ENCODE measurements at places on chromosomes 12 and 14. TPM values are rescaled to one million over a fixed set of nuclear protein-coding genes. Genes with fewer than 3 reads are reported as not detected.

DNA sequence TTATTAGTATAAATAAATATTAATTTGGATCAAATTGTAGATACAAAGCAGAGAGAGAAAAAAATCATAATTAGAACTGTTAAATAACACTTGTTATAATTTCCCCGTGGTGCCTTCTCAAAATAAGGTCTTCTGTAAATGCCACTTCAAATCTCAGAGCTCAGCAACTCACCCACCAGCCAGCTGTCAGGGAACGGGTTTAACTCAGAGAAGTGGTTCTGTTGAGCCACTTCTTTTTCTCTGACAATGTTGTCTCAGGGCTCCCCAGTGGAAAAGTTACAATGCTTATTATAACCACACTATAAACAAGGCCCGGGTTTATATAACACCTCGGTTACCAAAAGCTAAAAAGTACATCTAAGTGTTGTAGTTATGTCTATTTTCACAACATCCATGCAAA lies 452.6 kb downstream of the GLT1D1 start:
- H3K27me3 ChIP-seq = no peaks in the 10 kb centered on the region
- H3K36me3 ChIP-seq = no peaks in the 10 kb centered on the region
- DNase-seq = no peak
- no peak overlapping the region for H3K4me3 ChIP-seq

GRCh38 chr14:87457720-87458119 lies 535.3 kb downstream of the GALC start:
- H3K27ac ChIP-seq = no peak overlapping the region
- no peaks in the 10 kb centered on the region for H3K27me3 ChIP-seq
- no peak for DNase-seq

DNA sequence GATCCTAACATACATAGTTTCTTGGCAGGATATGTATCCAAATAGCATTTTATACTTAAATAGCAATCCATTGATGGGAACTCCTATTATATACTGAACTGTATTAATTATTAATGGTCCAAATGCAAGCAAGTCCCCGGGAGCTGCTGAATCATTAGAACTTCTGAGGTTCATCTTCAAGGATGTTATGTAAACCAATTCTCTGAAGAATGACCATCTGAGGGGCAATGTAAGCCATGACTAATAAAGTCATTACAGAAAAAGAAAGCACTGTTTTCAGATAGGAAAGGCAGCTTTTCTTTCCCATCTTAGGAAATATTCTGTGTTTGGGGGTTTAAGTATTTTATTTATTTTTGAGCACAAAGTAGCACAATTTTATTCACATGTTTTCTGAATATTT lies 166.1 kb upstream of the SLC16A7 start:
- H3K36me3 ChIP-seq = no peaks in the 10 kb centered on the region
- no peaks in the 10 kb centered on the region for H3K4me1 ChIP-seq
- DNase-seq = no peak

DNA sequence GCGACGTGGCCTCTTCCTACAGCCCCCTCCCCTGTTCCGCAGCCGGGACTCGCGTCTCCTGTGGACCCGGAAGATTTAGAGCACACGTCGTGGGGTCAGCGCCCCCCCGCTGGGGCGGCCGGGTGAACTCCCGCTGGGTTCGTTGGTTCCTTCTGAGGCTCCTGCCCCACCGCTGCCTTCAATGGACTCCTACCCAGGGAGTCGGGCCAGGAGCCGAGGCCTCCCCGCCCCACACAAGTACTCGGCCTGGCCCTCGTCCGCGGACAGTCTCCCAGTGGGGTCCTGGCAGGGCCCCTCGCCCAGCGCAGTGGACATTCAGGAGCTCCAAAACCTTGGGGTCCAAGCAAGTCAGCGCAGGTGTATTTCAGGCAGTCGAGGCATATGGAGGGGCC lies 1.2 kb downstream of the MMP17 start:
- H3K27ac ChIP-seq = no peak overlapping the region
- H3K27me3 ChIP-seq = no peaks in the 10 kb centered on the region

The SERPINA12 gene
- not detected for polyA plus RNA-seq

The CATSPERB gene
- polyA plus RNA-seq = 0.20 TPM

- no peak for DNase-seq
- no peak overlapping the region for H3K4me3 ChIP-seq
- no peaks in the 10 kb centered on the region for H3K36me3 ChIP-seq
- no peaks in the 10 kb centered on the region for H3K27me3 ChIP-seq
- H3K4me1 ChIP-seq = no peaks in the 10 kb centered on the region
- H3K27ac ChIP-seq = no peak overlapping the region
Observed at GRCh38 chr12:20415028-20415427, 46.7 kb downstream of the PDE3A start.

DNA sequence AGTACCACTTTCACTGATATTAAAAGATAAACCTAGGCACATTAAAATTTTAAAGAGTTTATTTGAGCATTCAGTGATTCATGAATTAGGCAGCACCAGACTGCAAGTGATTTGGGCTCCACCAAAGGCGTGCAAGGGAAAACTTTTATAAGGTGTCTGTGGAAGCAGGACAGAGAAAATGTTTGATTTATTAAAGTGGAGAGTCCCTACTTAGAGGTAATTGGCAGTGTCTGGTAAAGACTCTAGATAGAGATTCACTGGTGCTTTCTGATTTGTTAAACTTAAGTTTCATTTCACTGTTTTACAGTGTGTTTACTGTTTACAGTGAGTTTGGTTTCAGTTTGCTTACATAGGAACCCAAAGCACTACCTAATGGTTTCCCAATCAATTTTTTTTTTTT lies 72.8 kb downstream of the ANKS1B start:
- H3K36me3 ChIP-seq = no peaks in the 10 kb centered on the region
- no peaks in the 10 kb centered on the region for H3K27me3 ChIP-seq
- no peak for DNase-seq
- no peak overlapping the region for H3K4me3 ChIP-seq

The MORN3 gene
- polyA plus RNA-seq = 0.51 TPM

DNA sequence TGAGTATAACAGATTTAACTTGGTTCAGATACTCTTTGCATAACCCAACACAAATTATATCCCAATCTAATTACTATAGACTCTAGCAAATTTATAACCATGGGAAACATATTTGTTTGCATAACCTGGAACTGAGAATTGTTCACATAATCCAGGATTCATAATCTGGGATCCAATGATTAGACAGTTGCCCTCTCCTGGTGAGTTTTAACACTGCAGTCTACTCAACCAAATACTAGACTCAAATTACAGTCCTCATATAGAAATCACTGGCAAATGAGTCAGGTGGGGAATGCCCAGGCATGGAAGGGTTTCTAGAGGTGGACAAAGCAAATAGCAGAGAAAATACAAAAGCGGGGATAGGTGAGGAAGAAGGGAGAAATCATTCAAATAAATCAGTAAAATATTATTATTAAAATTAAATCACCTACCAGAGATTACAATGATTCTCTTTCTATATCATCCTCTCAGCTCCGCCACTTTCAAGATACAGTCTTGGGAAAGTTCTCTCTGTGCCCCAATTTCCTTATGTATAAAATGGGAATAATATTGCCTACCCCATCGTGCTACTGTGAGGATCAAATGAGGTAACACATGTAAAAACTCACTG lies 9.4 kb downstream of the GCH1 start:
- no peaks in the 10 kb centered on the region for H3K27me3 ChIP-seq
- no peak for DNase-seq
- H3K27ac ChIP-seq = no peak overlapping the region
- H3K4me1 ChIP-seq = no peaks in the 10 kb centered on the region
- H3K4me3 ChIP-seq = no peak overlapping the region
- no peaks in the 10 kb centered on the region for H3K36me3 ChIP-seq

The GLIPR1L1 gene
- not detected for polyA plus RNA-seq

GRCh38 chr12:13595536-13596443 lies 385.6 kb downstream of the GRIN2B start:
- H3K27ac ChIP-seq = no peak overlapping the region
- H3K27me3 ChIP-seq = no peaks in the 10 kb centered on the region
- no peaks in the 10 kb centered on the region for H3K4me1 ChIP-seq
- no peak overlapping the region for H3K4me3 ChIP-seq
- DNase-seq = no peak

DNA sequence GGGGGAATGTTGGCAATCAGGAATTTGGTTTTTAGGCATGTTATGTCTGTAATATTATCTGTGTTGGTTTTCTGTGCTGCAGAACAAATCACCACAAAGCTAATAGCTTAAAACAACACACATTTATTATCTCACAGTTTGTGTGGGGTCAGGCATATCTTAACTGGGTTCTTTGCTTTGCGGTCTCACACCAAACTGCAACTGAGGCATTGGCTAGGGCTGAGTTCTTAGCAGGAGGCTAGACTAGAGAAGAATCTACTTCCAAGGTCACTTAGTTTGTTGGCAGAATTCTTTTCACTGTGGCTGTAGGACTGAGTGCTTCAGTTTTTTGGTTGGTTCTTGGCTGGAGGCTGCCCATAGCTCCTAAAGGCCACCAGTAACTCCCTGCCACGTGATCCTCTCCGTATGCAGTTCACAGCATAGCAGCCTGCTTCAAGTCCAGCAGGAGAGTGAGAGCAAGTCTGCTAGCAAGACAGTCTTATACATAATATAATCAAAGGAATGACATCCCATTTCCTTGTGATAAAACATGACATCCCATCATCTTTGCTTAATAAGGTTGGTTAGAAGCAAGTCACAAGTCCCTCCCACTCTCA lies 21.6 kb downstream of the ATF1 start:
- no peak for DNase-seq
- H3K36me3 ChIP-seq = peaks cover 89% of the 10 kb centered on the region

DNA sequence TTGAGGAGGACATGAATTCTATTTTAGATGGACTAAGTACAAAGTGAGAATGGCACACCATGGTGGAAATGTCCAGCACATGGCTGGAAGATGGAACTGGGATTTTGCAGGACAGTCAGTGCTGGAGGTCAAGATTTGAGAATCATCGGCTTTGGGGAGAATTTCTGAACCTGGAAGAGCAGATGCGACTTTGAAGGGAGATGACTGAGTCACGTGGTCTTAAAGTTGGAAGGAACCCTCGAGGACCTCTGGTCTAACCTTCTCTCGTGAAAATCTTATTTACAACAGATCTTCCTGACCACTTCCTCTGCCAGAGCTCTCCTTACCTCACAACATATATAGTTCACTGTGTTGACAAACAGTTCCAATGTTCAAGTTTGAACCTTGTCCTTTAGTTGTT lies 415.4 kb downstream of the ATP23 start:
- no peak overlapping the region for H3K27ac ChIP-seq
- H3K4me1 ChIP-seq = no peaks in the 10 kb centered on the region
- no peak overlapping the region for H3K4me3 ChIP-seq
- no peak for DNase-seq
- H3K27me3 ChIP-seq = no peaks in the 10 kb centered on the region

The SLC25A21 gene
- 0.15 TPM for polyA plus RNA-seq

GRCh38 chr12:1197264-1198018 lies 206.4 kb downstream of the ERC1 start:
- H3K4me3 ChIP-seq = no peak overlapping the region
- peaks cover 15% of the 10 kb centered on the region for H3K36me3 ChIP-seq
- no peak overlapping the region for H3K27ac ChIP-seq
- H3K27me3 ChIP-seq = no peaks in the 10 kb centered on the region

- H3K27me3 ChIP-seq = no peaks in the 10 kb centered on the region
- no peak overlapping the region for H3K27ac ChIP-seq
- no peaks in the 10 kb centered on the region for H3K4me1 ChIP-seq
Observed at GRCh38 chr14:58513272-58513671, 85.8 kb downstream of the KIAA0586 start.

GRCh38 chr14:62428429-62429203 lies 616.6 kb downstream of the KCNH5 start:
- H3K4me1 ChIP-seq = no peaks in the 10 kb centered on the region
- no peak for DNase-seq
- H3K27ac ChIP-seq = no peak overlapping the region

DNA sequence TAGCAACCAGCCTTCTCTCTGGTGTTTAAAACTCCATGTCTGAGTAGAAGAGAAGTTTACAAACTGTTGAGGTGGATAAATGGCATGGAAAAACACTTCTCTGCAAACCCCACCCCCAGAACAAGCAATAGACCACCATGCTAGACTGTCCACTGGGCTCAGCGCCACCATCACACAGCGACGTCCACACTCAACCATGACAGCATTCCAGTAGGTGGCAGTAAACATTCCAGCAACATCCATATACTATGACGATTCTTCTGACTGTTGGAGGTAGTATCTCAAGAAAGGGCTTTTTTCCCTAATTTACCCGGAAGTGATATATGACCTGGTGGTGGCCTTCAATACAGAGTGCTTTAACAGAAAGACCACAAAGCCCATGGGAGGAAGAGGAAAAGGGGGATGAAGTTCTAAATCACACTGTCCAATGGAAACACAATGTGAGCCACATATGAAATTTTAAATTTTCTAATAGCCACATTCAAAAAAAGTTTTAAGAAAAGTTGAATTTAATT lies 152.2 kb downstream of the SLC15A4 start:
- H3K4me3 ChIP-seq = no peak overlapping the region
- H3K4me1 ChIP-seq = no peaks in the 10 kb centered on the region
- H3K27me3 ChIP-seq = no peaks in the 10 kb centered on the region
- H3K27ac ChIP-seq = no peak overlapping the region

DNA sequence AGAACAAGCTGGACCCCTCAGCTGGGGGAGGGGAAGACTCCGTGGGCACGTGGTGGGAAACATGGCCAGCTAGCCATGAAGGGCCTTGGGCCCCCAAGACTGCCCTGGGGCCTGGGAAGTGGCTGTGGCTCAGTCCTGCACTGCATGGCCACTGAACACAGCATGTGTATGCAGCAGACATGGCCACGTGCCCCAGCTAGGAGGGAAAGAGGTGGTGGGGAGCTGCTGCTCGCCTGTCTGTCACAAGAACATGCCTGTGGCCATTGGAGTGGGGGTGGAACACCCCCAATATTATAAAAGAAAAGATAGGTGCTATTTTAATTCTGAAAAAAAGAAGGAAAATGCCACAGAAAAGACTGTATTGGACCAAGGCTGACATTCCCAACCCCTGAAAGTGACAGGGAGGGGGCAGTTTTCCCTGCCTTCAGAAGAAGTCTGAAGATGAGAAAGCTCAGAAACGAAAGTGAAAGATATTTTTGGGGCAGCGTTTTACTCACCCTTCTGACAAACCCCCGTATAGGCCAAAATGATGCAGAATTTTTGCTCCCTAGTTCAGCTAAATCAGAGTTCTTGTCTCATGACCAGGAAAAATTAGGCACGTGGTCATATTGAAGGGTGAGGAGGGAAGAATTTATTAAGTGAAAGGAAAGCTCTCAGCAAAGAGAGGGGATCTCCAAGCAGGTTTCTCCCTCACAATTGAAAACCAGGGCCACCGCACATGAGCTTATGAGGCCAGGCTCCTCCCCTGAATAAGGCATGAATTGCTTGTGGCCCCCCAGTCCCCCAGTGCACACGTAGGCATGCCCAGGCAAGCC lies 35.2 kb upstream of the PCNX1 start:
- H3K27ac ChIP-seq = peak overlapping the region; percentile 40
- no peak for DNase-seq
- H3K27me3 ChIP-seq = no peaks in the 10 kb centered on the region
- H3K36me3 ChIP-seq = peaks cover 6% of the 10 kb centered on the region
